ENCODE measurements at places on chromosomes 12 and 14. TPM values are rescaled to one million over a fixed set of nuclear protein-coding genes. Genes with fewer than 3 reads are reported as not detected.

- no peak for DNase-seq
These were observed 225.0 kb downstream of the KSR2 start for GRCh38 chr12:117743761-117744160.

- DNase-seq = no peak
These were observed 6.5 kb downstream of the MBIP start for GRCh38 chr14:36313898-36314297.

DNA sequence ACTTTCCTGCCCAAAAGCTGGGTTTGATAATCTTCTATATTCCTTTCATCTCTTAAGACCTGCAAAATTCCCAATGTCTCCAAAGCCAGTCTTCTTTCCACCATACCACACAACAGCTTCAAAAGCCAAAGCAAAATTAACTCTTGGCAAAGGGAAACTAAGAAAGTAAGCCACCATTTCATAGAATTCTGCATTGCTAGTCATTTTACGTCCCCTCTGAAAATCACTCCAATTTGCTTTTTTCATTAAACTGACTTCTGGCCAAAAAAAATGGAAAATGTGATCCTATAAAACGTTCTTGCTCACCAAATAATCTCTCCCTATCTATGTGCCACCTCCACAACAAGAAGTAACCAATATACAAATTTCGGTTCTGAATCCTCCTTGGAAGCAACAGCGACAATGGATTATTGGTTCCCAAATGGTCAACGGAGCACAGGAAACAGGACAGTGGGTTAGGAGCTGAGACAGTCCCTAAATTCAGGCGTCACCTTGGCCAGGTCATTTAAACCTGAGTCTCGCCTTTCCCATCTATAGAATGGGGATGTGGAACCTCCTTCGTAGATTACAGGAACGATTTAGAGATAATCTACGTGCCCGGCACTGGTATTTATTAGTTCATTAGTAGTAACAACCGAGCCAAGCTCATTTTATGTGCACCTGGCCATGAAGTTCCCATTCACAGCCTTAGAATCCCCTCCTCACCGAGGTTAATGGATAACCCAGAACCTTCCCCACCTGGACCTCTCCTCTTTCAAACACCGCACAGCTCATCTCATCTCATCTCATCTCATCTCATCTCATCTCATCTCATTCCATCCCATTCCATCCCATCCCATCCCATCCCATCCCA lies 1.2 kb downstream of the NT5DC3 start:
- no peak for DNase-seq

- no peak for DNase-seq
These were observed 151.0 kb downstream of the BCAT1 start for GRCh38 chr12:24797901-24798300.

DNA sequence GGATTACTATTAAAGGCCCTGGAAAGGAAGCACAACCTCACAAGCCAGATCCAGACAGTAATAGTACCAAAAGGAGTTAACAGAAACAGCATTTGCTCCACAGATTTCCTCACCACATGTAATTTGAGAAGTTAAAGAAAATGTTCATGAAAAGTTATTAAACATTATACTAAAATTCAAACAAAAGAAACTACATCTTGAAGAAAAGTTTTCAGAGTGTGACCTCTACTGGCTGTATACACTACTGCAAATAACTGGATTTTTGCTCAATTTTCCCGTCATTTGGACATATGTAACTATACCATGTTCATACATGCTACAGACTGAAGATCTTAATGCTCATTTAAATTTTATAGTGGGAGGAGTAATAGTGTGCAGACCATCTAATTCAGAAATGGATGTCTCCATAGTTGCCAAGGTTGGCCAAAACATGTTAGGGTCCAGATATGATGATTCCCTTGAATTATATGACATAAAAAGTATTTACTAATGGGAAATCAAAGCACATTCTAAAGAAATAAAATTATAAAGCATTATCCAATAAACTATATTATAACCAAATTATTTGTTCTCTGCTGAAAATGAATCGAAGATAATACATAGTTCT lies 5.6 kb downstream of the KRR1 start:
- DNase-seq = no peak

DNA sequence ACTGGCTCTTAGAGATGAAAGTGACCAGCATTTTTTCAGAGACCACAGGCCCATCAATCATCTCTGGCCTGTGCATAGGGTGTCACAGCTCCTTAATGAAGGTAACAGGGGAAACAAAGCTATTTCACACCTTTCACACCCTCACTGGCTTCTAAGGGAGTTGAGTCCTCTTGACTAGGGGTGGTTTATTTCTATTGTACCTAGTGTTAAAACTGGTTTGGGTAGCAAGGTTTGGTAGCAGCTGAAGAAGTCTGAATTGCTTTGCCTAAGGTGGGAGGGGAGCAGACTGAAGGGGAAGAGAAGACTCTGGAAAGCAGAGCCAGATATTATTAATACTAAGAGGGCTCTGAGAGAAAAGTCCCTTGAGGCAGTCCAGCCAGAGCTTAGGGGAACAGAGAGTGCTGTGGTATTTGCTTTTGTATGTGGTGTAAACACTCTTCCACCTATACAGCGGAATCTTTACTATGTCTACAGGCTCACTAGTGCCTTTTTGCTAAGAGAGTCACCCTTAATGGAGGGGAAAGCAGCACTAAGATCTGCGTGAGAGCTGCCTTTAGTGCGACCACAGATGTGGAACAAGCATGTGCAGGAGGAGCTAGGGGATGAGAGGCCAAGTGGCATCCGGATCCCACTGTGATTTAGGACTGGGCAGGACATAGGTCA lies 95.8 kb downstream of the STXBP6 start:
- DNase-seq = no peak

DNA sequence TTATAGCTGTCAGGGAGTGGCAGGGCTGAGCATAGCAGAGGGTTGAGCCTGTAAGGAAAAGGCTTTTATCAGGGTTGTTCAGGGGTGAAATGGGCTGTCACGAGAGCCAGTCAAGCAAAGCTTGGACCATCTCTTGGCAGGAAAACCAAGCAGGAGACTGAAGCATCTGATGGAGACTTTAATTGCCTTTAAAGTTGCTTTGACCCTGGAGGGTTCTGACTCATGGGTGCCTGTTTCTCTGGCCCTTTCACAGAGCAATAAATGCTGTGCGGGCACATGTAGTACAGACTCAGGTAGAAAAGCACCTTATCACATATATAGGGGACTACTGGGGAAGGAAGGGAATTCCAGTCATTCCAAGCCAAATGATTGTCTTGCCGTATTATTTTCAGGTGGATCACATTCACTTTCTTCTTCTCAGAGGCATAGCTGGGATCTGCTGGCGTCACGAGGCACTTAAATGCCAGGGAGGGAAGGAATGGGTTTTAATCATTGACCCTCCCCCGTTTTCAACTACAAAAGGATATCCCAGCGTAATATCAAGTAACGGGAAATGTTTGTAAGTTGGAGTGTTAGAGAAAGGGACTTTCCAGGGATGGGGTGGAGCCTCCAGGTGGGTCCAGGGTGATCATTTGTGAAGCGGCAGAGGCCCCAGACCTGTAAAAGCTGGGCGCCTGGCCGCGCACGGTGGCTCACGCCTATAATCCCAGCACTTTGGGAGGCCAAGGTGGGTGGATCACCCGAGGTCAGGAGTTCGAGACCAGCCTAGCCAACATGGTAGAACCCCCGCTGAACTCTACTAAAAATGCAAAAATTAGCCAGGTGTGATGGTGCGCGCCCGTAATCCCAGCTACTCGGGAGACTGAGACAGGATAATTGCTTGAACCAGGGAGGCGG lies 34.9 kb downstream of the PLEKHD1 start:
- no peak for DNase-seq

GRCh38 chr12:49922349-49923034 lies 18.8 kb upstream of the FAIM2 start:
- no peak for DNase-seq

DNA sequence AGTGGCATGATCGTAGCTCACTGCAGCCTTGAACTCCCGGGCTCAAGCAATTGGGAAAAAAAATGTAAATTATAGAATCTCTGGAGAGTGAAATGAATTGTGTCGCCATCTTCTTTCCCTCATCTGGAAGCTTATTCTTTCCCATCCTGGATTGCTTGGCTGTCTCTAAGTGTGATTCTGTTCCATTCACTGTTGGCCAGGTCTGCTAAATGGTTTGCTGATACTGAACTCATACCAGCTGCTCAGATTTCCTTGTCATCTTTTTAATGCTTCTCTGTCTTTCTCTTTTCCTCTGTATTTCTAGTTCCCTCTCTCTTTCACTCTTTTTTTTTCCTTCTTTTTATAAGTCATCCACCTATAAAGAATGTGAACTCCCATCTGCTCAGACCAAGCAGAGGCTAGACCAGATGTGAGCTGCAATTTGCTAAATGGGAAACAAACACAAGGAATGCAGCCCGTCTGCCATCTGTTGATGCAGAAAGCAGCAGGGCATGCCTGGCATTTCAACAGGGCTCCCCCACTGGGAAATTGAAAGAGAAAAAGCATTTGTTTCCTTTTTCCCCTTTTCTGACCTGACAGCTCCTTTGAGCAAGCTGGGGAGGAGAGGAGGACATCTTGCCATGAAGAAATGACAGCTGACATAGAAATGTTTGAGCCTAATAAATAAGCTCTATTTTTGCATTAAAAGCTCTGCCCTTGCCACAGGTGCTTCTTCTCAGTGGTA lies 1823.6 kb upstream of the FLRT2 start:
- no peak for DNase-seq

DNA sequence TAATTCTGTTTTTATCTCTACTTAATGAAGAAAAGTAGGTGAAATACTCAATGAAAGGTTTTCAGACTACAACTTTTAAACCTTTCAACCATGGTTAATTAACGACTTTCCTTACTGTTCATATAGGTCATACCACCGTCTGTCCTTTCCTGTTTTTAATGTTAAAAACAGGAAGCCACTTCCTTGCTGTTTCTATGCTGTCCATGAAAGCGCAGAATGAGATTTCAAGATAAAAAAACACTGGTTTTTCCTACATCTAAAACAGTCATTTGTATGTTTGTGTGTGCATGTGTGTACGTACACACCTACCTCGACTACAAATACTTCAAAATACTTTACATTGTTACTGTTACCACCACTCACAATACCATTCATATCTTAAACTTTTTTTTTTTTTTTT lies 27.3 kb downstream of the SPTLC2 start:
- no peak for DNase-seq

GRCh38 chr14:97618917-97619690 lies 821.9 kb downstream of the VRK1 start:
- no peak for DNase-seq

GRCh38 chr12:71955970-71956369 lies 17.3 kb downstream of the TPH2 start:
- no peak for DNase-seq

- DNase-seq = no peak
These were observed 2.8 kb upstream of the A2ML1 start for GRCh38 chr12:8819666-8819980.

DNA sequence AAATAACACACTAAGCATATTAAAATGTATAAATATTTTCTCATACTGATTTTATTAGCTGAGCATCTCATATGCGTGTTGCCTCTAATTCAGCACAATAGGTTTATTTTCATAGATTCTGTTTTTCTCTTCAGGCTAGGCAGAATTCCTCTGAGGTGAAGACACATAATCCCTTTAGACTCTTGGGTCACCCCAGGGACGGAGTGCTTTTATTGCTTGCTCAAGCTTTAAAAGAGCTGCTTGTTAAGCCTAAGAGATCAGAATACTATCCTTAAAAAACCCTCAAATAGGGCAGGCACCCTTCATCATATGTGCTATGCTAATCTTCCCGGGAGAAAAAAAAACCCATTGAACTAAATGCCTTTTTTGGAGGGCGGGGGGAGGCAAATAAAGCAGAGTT lies 390.1 kb downstream of the KCNH5 start:
- no peak for DNase-seq

GRCh38 chr12:10194160-10194670 lies 15.4 kb downstream of the TMEM52B start:
- DNase-seq = no peak

GRCh38 chr12:214003-214741 lies at the start of gene SLC6A12:
TSS of gene SLC6A12 (minus strand) at chr12:214157. CDS start at chr12:209986, 4,171 bp downstream.
- DNase-seq = no peak

- no peak for DNase-seq
These were observed 129.1 kb upstream of the TBX3 start for GRCh38 chr12:114812858-114813761.

DNA sequence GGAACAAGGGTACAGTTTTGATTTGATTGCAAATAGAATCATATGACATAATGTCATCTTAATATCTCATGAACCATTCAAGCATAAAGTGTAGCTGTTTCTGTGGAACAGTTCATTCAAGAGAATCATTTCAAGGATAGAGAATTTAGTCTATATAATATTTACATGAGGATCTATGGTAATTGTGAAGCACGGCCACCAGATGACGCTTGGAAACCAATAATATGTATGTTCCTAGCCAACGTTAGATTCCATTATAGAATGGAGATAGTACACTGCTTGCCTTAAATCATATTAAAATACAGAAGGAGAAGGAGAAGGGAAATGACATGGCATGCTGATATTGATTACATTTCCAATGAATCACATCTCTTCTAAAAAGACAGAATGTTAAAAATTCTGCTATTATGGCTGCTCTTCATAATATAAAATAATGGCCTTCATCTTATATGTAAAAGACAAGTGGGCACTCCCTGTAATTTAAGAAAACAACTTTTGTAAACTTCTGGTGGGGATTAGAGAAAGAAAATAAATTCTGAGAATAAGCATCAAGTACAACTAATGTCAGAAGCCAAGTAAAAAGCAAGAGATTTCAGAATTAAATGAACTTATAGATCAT lies 351.0 kb downstream of the NAV3 start:
- peak; percentile 3 for DNase-seq

DNA sequence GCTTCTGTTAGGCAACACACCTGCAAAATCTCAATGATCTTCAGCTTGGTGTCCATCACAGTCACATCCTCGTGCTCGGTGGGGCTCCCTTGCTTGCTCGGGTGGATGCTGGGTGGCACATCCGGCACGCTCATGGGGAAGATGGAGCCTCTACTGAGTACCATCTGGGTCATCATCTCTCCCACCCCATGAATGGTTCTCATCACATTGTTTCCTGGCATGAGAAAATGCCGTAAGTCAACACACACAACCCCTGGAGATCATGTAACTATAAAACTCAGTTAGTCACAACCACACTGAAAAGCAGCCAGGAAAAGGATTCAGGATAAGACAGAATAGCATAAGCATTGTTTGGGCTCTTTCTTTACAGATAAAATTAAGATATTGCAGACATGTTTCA lies 201.1 kb downstream of the ITPR2 start:
- DNase-seq = no peak

Gene CLEC2A
- not detected for total RNA-seq

Gene CMKLR1
- total RNA-seq = 2.5 TPM

Gene ATN1
- total RNA-seq = 64.6 TPM

Gene ACOT6
- not detected for total RNA-seq

Gene OR6C6
- not detected for total RNA-seq
